Pons (tissue), 1 donor: ENCODE measurements at places on chromosomes 7 and 10.

- DNase-seq: no peak
These were observed 580.1 kb upstream of the AUTS2 start for GRCh38 chr7:69018200-69018599.

DNA sequence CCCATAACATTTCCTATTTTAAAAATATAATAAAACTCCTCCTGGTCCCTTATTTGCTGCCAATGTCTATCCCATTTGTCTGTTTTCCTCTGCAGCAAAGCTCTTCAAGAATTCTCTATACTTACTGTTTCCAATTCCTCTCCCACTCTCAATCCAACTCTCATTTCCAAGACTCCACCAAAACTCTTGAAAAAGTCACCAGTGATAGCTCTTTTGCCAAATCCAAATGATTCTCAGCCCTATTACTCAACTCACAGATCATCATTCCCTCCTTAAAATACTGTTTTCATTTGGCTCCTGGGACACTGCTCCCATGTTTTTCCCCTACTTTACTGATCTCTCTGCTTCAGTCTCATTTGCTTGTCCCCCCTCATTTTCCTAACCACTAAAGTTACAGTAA lies 139.4 kb downstream of the HIBADH start:
- no peak for DNase-seq

- DNase-seq: no peak
These were observed 734 bp downstream of the PTPN12 start for GRCh38 chr7:77537778-77538280.

DNA sequence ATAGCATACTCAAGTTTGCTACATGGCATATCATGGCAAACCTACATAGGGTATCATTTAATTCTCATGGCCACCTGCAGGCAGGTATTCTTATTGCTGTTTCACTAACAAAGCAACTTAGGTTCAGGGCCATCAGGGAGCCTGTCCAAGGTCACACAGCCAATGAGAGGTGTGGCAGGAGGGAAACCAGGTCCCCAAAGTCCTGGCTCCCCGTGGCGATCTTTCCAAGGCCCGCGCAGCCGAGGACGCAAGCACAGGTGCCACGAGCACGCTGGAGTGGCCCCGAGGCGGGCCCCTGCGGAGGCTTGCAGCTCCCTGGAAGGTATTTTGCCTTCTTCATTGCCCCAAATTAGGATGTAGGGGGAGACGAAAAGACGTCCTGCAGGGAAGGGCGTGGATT lies 20.8 kb downstream of the PRKAG2 start:
- no peak for DNase-seq

DNA sequence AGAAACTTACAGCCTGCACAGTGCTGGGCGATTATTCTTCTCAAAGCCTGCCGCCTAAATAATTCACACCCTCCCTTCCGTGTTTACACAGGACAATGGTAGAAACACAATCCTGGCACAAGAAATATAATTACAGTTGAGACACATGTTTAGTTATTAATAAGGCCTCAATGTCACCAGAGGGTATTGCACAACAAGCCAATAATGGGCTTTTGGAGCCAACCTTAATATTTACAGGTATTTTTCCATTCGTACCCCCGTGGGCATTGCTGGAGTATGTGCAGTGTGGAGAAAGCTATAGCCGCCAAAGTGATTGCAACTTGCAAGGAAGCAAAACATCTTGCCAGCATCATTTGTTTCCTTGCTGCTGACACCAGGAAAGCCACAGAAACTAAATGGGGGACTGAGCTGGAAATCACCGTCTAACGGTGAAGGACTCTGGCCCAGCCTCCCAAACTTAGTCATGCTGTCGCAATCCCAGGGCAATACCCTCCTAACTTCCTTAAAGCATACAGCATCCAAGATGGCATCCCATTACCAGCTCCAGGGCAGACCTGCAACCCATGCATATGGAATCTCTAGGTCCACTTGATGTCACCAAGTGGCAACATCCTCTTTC lies 8.6 kb downstream of the CALN1 start:
- no peak for DNase-seq

DNA sequence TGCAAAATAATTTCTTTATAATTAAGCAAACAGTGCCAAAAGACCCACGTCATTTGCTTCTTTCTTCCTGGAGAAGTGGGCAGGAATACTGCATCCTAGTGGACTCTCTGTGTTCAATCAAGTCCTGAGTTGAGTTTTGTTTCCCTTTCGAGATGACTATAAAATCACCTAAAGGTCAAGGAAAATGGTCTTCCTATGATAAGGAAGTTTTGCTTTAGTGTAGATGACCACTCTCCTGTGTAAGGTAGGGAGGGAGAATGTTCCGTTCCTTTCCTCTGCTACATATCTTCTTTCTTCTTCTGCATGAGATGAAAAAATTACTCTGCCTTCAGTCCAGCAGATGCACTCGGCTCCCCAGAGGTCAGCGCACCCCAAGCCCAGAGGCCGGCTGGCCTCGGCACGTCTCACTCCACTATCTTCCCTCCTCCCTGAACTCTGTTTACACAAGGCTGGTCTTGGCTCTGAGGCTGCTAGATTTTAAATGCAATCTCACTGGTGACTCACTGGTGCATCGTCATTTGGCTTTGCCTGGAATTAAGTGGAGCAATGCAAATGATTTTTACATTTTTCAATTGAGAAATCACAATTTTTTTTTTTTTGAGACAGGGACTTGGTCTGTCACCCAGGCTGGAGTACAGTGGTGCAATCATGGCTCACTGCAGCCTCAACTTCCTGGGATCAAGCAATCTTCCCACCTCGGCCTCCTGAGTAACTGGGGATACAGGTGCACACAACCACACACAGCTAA lies 18.6 kb upstream of the VDAC2 start:
- no peak for DNase-seq

DNA sequence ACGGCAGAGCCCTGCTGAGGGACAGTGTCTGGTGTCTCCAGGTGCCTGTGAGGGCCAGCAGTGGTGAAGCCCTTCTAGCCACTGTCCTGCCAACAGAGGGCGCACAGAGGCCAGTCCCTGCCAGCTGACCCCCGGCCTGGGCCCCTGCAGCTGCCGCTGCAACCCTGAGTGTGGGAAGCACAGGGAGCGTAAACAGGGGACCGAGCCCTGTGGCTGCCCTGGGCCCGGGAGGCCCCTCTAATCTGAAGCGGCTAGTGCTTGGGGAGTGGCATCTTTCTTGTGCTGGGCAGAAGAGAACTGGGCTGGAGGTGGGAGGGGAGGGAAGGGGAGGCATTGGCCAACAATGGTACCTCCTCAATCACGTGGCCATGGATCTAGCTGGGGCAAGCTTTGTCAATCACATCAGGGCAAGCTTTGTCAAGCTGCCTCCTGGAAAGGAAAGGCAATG lies 34.6 kb downstream of the TRIM8 start:
- peak; percentile 76 for DNase-seq

DNA sequence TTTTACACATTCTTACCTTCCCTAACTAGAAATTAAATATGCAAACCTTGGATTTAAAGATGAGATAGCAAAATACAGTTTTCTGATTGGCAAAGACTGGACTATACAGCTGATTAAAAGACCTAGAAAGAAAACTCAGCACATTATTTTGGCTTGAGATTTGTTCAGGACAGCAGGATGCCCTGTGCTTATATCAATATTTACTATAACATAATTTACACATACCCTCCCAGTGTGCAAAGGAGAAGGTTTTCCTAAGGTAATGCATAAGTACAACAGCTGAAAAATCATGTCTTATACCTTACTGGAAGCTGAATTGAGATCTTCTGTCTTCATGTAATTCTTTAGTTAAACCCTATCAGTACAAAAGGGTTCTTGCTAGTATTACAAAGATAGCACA lies 458.6 kb downstream of the PARD3 start:
- DNase-seq: no peak

- no peak for DNase-seq
These were observed 20.0 kb downstream of the KCP start for GRCh38 chr7:128890306-128891109.
